Effector memory CD4-positive, alpha-beta T cell (primary cell): ENCODE measurements at places on chromosomes 5 and 9.
A peak's percentile ranks its signal among the peaks of the same experiment; 100 is the strongest.

- no peak for DNase-seq
Measured at GRCh38 chr5:87307796-87308423, 40.2 kb downstream of the RASA1 start.

GRCh38 chr5:61613679-61614078, 281.6 kb downstream of the ZSWIM6 start:
- no peak for DNase-seq

DNA sequence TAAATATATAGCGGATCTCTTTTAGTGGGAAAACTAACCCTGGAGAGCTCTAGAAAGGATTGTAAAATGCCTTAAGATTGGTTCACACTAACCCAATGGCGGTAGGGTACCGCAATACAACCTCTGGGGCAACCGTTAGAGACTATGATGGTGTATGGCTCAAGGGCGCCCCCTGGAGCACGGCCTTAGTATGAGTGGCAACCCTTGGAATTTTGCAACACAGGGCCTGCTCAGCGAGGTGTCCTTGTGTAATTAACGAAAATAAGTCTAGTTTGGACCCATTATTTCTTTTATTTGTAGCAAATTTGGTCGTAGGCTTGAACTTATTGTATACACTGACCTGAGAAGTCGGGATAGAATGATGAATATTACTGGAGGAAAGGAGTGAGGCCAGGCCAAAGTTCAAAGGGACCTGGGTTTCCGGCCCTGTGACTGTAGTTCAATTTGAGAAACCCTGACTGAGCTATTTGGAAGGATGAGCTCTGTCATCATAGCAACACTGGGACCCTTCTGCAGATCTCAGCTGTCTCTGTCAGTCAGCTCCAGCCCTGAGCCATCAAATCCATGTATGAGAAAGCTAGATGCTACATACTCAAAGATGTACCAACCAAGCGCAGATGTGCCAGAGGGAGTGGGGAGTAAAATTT, 54.8 kb downstream of the CAMK4 start:
- peak; percentile 82 for DNase-seq

DNA sequence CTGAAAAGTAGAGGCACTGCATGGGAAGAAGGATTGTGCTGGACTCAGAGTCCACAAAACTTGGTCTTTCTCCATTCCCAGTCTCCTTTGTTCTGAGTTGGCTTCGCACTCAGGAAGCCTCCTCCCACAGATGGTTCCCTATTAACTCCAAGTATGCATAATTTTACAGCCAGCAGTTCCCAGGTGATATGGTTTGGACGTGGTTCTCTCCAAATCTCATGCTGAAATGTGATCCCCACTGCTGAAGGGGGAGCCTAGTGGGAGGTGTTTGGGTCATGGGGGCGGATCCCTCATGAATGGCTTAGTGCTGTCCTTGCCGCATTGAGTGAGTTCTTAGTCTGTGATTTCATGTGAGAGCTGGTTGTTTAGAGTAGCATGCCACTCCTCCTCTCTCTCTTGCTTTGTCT, 86.6 kb downstream of the FEM1C start:
- DNase-seq: no peak
